ENCODE measurements at places on chromosomes 4 and X.

GRCh38 chr4:183347146-183347545, 24.9 kb upstream of the CLDN24 start:
- DNase-seq = no peak

DNA sequence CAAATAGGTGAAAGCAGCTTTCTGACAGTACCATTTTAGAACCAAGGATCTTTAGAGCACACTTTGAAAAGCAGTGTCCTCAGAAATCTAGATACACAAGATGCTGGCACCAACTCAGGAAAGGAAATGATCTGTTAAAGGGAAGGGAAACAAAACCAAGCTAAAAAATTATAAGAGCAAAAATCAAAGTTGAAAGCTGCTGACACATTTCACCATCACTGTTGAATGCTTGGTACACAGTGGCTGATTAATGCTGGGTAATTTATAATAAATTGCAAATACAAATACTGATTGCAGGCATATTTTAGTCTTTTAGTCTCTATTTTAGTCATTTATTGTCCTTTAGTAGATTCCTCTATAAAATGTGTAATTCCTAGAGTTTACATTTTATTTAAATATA, 1540.1 kb upstream of the PCDH10 start:
- no peak for DNase-seq

DNA sequence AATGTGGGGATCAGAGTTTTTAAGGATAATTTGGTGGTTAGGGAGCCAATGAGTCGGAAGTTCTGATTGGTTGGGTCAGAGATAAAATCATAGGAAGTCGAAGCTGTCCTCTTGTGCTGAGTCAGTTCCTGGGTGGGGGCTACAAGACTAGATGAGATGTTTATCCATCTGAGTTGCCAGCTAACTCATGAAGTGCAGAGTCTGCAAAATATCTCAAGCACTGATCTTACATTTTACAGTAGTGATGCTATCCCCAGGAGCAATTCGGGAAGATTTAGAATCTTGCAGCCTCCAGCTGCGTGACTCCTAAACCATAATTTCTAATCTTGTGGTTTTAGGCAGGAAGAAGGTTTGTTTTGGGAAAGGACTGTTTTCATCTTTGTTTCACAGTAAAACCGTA, 565.8 kb upstream of the SPANXN1 start:
- no peak for DNase-seq

DNA sequence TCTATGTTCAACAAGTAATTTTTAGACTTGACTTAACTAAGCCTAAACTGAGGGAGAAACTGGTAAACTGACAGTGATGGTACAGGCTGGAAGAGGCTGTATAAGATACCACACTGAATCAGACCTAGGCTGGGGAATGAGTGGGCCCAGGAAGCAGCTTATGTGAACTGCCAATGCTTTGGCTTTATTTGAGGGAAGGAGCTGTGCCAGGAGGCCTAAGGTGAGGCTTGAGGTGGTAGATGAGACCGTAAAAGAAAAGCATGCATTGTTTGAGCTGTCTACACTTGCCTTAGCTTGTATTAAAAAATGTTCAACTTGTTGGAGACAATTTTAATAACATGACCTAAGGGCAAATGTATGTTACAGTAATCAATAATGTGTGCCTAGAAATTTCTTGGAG, 96.2 kb downstream of the RS1 start:
- DNase-seq = no peak

- DNase-seq = no peak
Observed at GRCh38 chr4:72900952-72901351, 168.6 kb downstream of the COX18 start.

GRCh38 chrX:17986440-17986839, 125.3 kb upstream of the RAI2 start:
- no peak for DNase-seq

- no peak for DNase-seq
Observed at GRCh38 chrX:110563282-110563681, 204.6 kb downstream of the RTL9 start.

GRCh38 chr4:16707874-16708273, 190.6 kb downstream of the LDB2 start:
- DNase-seq = no peak

GRCh38 chrX:125533352-125533751, 213.7 kb downstream of the TEX13C start:
- DNase-seq = no peak

Data from DMS79 (cell line).